ENCODE measurements at places on chromosomes 2 and 18. TPM values are rescaled to one million over a fixed set of nuclear protein-coding genes. Genes with fewer than 3 reads are reported as not detected.

The ALPG gene
- polyA plus RNA-seq, result not detected

The TMEM178A gene
- polyA plus RNA-seq, result 93.3 TPM

The UCN gene
- polyA plus RNA-seq, result 0.62 TPM

The ANKRD30B gene
- polyA plus RNA-seq, result 0.08 TPM

The UXS1 gene
- polyA plus RNA-seq, result 72.0 TPM

The MAB21L4 gene
- polyA plus RNA-seq, result 10.7 TPM

The MAL gene
- polyA plus RNA-seq, result 306 TPM

The CNNM4 gene
- 13.8 TPM for polyA plus RNA-seq

DNA sequence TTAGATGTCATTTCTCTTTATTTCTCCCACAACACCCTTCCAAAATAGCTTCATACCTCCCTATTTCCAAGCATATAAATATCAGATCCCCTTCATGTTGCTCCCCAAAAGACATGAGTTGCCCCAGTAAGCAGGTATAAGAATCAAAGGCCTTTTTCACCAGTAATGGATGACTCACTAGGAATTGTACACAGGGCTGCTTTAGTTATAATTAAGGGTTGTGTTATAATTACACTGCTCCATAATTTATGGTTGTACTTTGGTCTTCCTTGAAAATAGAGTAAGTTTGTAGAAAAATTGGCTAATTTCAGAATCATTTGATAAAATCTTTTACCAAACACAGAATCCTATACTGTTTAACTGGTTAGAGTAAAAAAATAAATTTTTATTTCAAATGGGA is 8.8 kb upstream of the AQP4 start:
- no peak for DNase-seq

GRCh38 chr2:129610766-129611165 is 368.7 kb upstream of the RAB6C start:
- DNase-seq, result no peak

- DNase-seq, result no peak
Observed at GRCh38 chr2:195490319-195490718, 166.7 kb upstream of the SLC39A10 start.

- peak; percentile 36 for DNase-seq
Observed at GRCh38 chr18:64037812-64038414, 68.0 kb downstream of the SERPINB8 start.

DNA sequence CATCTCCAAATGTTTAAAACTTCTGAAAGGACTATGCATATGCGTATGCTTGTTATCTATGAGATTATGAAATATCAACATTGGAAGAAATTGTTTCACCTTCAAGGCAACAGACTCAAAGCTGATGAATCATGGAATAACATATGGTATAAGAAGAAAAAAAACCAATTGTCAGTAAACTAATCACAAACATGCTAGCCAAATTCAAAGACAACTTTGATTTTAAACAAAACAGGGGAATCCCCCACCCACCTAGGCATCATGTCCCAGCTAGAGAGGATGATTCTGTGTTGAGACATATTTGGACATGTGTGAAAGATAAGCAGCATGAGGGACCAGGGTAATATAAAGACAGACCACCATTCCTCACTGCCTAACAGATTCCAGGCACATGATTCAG is 147.7 kb downstream of the WDPCP start:
- DNase-seq, result no peak

GRCh38 chr2:15385184-15385583 is 175.9 kb downstream of the NBAS start:
- DNase-seq, result no peak

DNA sequence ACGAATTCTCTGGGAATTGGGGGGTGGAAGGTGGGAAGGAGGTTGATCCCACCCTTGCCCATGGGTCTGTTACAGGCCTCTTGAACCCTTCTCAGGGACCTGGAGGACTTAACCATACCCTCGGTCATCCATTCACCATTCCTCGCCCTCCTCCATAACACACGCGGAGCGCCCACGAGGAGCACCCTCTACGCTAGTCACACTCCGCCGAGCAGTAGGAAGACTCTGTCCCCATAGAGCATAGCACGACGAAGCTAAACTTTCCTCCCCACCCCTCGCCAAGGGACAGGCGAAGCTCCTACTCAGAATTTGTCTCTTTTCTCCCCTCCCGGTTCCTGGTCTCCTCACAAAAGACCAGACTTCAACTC is 611 bp upstream of the ITSN2 start:
- no peak for DNase-seq

DNA sequence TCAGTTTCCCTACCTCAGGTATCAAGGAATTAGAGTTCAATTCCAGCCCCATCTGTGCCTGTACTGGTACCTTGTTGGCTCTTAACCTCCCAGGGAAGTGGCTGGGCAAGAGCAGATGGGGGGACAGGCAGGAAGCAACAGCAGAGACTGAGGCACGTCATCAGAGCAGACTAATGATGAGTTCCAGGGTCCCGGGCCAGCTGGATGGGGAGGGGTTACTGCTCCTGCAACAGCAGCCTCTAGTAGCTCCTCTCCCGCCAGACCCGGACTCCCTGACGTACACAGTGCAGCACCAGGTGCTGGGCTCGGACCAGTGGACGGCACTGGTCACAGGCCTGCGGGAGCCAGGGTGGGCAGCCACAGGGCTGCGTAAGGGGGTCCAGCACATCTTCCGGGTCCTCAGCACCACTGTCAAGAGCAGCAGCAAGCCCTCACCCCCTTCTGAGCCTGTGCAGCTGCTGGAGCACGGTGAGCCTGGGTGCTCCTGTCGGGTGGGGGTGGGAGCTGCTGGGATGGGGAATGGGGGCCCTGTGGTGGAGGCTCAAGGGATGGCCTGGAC is 26.0 kb upstream of the GMPPA start:
- DNase-seq, result no peak

DNA sequence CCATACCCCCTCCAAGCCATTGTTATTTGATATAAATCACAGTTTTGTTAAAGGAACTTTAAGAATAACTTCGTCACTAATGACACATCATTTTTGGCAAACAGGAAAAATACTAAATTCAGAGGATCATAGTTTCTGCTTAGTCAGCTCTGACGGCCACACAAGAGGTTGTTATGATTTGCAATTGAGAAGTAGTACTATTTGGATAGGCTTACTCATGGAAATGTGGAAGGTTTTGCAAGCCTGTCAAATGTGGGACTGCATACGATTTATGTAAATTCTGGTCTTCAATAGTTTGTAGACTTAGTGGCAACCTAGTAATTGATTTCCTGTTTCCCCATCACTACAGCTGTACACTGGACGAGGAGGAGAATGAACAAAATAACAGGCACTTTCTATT is 108.1 kb downstream of the ARHGEF33 start:
- no peak for DNase-seq

GRCh38 chr2:231043796-231044195 is 6.5 kb downstream of the C2orf72 start:
- no peak for DNase-seq

- no peak for DNase-seq
Observed at GRCh38 chr18:48719974-48720654, 181.3 kb downstream of the CTIF start.

GRCh38 chr2:8433390-8433789 is 248.5 kb upstream of the ID2 start:
- no peak for DNase-seq

DNA sequence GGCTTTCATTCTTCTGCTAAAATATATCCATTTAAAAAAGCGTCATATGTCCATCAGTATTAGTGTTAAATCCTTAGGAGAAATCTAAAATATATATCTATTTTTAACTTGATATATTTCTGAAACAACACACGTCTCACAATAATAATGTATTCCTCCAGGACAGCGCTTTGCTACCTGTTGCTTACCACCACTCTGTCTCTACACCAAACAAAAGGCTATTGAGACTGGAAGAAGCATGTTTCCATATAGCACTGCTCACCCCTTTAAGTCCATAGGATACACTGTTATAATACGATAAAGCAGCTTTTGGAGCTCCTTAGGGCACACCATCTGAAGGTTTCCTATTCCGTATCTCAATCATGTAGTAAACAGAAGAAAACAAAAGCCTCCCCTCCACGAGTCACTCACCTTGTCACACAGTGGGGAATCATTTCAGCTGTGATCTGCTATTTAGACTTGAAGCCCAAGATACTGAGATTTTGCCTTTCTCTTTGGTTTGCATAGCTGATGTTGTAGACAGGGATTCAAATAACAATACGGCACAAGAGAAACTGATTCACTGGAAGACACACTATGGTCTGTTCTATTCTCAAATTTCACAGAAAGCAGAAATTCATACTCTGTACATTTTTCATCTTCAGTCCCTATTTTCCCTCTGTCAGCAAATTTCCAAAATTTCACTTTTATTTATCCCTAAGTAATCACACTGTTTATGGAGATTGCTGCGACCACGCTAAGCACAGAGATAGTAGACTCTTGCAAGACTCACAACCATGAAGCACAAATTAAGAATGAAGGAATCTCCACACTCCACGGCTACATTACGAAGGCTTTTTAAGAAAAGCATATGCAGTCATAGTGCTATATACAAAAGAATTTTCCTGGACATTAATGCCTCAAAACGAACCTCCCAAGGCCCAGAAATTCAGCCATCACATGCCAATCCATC is 187.1 kb downstream of the TCF4 start:
- DNase-seq, result no peak
